ENCODE measurements at places on chromosomes 7 and 10.

- peak; percentile 56 for DNase-seq
These were observed 919 bp downstream of the MAFK start for GRCh38 chr7:1531263-1531978.

DNA sequence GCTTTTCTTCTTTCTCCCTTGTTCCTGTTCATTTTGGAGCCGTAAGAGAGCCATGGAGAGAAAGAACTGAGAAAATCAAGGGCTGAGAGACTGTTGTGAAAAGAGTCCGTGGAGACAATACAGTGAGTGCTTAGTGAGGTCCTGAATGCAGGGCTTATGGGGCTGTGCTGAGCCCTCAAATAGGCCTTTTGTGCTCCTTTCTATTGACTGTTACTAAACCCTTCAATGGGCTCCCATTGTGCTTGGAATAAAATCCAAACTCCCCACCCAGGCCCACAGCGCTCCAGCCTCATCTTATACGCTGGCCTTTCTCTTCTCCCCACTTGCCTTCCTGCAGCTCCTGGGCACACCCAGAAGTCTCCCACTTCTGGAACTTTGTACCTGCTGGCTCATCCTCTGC, 243.1 kb upstream of the HABP2 start:
- no peak for DNase-seq

- DNase-seq: no peak
These were observed 119.8 kb downstream of the CACNA2D1 start for GRCh38 chr7:82323806-82324205.

DNA sequence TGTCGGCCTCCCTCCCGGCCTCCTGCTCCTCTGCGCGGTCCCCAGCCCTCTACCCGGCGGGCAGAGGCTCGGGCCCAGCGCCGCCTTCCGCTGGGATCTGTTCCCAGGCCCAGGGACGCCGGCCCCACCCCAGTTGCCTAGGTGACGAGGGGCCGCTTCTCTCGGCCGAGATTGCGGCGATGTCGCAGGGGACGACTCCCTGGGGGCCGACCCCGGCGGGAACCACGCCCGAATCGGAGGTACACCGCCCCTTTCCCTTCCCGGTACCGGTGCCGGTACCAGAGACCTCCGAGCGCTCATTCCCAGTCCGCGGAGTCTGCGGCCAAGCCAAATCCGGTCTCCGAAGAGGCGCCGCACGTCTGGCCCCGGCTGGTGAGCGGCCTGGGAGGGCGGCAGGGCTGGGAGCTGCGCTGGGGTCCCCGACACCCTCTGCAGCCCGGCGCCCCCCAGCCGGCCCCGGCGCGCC, at the start of gene CABCOCO1:
Gene CABCOCO1 (plus strand): TSS at position 136 of the 466 bp plus-strand sequence. CDS start 44 bp downstream, at position 180.
- peak; percentile 93 for DNase-seq

GRCh38 chr7:85457911-85458310, 271.1 kb upstream of the SEMA3D start:
- no peak for DNase-seq

GRCh38 chr10:118497227-118497626, 98.2 kb downstream of the PRLHR start:
- no peak for DNase-seq

GRCh38 chr10:93319896-93320295, 162.2 kb downstream of the MYOF start:
- DNase-seq: no peak

DNA sequence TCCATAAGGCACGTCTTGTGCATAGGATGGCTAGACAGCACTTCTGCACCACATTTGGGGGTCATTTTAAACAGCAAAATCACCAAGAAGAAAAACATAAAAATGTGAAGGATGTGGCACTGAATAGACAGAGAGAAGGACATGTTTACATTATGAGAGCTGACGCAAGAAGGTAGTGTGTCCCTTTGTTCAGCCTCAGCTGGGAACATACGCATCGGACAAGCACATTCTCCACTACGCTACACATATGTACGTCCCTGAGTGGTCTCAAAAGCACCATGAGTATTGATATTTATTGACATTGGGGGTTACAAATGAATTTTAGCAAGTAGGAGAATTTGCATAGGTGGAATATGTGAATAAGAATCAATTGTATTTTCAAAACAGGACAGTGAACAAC, 20.2 kb downstream of the DDC start:
- DNase-seq: no peak

- DNase-seq: peak; percentile 36
These were observed 128.0 kb downstream of the NRCAM start for GRCh38 chr7:108328174-108328651.

DNA sequence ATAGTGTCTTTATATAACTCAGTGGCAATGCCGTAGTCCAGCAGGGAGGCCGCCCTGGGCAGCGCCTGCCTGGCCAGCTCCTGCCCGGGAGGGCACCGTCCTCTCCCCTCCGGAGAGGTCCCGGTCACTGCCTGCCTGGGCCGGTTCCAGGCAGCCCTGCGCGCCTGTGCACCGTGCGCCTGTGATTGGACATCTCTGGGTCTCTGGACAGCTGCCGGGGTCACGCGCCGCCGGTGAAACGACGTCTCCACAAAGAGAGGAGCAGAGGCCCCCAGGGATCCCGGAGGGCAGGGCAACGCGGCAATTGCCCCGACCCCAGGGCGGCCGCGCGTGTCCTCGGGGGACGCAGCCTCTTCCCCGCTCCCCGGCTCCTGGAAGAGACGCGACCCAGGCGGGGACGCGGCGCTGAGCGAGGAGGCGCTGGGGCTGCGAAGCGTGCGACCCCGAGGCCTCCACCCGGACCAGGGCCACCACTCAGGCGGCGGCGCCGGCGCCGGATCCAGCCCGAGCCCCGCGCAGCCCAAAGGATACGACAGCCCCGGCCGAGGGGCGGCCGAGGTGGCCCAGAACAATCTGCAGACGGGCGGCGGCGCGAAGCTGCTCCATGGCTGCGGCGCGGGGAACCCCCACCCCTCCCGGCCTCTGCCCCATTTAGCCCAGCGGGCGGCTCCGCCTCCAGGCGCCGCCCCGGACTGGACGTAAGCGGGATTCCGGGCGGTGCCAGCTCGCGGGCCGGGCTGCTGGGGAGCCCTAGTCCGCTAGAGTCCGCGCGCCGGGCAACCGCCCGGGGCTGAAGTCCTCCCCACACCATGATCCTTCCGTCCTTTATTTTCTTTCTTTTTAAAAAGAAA, at the start of gene PHYH:
Gene PHYH (minus strand): TSS at position 628 of the 851 bp plus-strand sequence. CDS start 22 bp downstream, at position 606.
- DNase-seq: peak; percentile 93

GRCh38 chr7:138549082-138549481, 89.0 kb downstream of the TRIM24 start:
- no peak for DNase-seq

GRCh38 chr7:69652947-69653701, 54.8 kb downstream of the AUTS2 start:
- no peak for DNase-seq

DNA sequence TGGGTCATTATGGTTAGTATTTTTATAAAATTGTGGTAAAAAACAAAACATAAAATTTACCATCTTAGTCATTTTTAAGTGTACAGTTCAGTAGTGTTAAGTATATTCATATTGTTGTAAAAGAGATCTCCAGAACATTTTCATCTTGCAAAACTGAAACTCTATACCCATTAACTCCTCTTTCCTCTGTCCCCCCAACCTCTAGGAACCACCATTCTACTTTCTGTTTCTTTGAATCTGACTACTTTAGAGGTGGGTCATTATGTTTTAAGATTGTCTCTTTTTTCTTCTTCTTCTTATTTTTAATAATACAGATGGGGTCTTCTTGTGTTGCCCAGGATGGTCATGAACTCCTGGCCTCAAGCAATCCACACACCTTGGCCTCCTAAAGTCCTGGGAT, 84.1 kb downstream of the DOCK4 start:
- no peak for DNase-seq

DNA sequence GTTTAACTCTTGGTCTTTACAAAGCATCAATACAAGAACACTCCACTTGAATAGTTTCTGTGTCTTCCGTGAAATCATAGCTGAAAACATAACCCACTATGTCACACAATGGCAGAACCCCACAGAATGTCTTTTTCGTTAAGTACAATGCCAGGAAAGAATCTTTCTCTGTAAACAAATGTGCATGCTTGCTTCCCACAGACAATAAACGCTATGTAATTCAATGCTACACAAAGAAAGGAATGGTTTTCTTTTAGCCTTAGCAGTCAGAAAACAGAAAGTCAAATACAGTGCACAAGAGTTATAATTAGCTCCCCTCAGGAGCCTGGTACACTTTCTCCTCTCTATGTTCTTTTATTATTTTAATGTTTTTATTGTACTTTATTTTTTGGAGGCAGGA, 186.1 kb downstream of the SRPK2 start:
- no peak for DNase-seq

DNA sequence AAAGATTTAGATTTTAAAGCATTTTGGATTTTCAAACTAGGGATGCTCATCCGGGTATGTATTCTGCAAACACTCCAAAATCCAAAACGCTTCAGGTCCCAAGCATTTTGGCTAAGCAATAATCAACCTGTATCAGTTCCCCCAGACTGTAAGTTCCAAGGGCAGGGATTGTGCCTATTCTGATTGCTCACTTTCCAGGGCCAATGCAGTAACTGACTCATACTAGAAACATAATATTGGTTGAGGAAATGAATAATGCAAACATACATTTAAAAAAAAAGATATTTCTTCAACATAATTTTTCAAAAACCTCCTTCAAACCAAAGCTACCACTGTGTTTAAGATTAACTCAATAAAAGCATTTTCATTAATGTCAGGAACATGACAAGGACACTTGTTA, 69.5 kb downstream of the HIBADH start:
- no peak for DNase-seq

DNA sequence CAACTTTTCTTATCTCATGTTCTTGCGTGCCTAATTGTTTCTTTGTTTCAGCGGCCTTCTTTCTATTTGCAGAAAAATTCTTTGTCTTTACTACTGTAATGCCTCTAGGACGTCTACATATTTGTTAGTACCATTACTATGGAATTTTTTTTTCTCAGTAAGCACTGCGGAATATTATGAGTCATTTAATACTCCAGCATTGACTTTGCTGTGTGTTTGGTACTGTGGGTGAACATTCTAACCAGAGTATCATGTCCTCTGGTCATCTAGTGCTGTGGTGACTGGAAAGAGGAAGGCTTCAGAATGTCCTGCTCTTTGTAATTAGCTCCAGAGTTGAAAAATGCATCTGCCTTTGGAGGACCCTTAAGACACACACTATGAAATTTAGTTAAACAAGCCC, 58.5 kb upstream of the FERD3L start:
- no peak for DNase-seq

- DNase-seq: no peak
These were observed 18.2 kb downstream of the MYOZ1 start for GRCh38 chr10:73623056-73623455.

DNA sequence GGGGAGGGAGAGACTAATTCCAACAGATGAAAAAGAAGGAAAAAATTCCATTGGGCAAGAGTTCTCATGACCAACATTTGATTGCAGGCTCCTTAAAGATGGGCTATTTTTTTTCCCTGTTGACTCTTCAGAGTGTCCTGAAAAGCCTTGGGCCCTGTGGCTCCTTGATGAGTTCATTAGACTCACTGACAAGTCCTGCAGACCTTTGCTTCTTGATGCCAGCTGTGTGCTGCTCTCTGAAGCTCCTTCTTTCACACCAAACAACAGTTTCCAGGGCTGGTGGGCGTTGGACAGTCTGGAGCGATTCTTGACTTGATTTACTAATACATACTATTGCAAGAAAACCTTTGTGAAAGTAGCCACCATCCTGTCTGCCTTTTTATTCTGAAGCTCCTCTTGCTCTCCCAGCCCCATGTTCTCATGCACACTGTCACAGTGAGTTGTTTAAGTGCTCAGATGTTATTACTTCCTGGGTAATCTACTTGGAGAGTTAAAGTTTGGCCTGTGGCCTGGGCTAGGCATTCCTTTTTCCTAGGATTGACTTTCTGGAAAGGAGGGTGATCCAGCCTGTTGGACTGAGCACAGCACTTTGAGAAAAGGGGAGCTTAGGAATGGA, 250.3 kb downstream of the PTEN start:
- no peak for DNase-seq

DNA sequence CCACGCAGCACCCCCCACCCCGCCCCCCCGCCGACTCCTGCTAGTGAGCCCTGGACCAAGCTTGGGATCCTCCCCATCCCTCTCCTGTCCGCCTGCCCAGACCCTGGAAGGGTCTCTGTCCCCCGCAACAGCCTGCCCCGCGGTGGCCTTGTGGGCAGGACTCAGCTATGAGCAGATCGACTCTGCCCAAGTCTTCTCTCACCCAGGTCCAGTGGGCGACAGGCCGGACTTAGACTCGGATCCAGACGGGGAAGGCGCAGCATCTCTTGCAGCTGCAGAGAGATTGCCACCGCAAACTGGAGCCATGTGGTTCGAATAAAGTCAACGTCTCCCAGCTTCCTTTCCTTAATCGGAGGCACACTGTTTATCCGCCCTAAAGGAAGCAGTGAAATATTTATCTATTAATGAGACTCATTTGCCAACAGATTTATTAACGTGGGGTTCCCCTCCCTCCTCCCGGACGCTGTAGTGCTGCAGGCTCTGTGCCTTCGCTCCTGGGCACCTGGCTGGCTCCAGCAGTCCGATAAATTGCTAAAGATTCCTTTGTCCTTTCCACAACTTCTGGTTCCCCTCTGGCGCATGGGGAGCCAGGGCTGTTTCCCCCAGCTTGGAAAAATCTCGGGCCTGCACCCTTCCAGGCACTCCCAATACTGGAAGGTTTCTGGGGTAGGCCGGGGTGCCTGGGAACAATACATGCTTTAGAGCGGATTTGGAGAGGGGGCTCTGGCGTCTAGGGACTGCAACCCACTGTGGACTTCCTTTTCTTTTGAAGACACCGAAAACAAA, 634 bp upstream of the HOXA7 start:
- DNase-seq: no peak

GRCh38 chr7:140263277-140263676, 86.5 kb upstream of the KDM7A start:
- DNase-seq: no peak

All from eye (tissue), 1 donor.